ENCODE measurements at places on chromosomes 4 and X. TPM values are rescaled to one million over a fixed set of nuclear protein-coding genes. Genes with fewer than 3 reads are reported as not detected.

DNA sequence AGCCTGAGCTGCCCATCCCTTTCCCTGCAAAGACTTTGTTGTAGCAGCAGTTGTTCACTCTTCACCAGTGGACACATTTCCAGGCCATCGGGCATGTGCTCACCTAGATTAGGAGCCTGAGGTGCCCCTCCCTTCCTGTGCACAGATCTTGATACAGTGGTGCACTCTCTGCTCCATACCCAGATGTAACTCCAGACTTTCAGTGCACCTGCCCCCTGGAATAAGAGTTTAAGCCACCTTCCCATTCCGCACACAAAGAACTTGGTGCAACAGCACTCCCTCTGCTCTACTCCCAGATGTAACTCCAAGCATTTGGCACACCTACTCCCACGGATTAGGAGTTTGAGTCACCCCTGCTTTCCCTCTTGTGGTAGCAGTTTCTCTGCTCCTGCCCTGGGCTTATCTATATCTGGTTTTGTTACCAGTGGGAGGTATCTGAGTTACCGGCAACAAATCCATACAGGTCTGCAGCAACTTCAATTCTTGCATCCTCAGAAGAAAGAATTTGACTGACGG lies 36.0 kb upstream of the PLK4 start:
- H3K36me3 ChIP-seq, result no peaks in the 10 kb centered on the region
- no peak overlapping the region for H3K27ac ChIP-seq
- no peaks in the 10 kb centered on the region for H3K4me1 ChIP-seq

DNA sequence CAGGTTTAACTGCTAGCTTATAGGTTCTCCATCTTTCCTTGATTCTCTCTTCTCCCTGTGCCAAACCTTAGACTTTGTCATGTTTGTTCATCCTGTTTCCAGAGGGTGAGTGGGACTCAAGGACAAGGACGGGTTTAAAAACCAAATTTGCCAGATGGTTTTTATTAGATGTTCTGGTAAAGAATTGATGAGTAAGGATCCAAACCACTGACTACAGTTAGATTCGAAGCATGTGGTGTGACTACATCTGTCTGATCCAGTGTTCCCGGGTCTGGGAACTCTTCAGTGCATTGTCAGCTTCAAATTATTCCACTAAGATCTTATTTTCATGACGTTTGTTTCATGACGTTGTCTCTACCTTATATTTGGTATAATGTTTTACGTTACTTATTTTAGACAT lies 37.5 kb downstream of the MTMR1 start:
- H3K4me1 ChIP-seq, result no peaks in the 10 kb centered on the region
- H3K4me3 ChIP-seq, result no peak overlapping the region
- H3K27me3 ChIP-seq, result no peaks in the 10 kb centered on the region
- DNase-seq, result no peak

DNA sequence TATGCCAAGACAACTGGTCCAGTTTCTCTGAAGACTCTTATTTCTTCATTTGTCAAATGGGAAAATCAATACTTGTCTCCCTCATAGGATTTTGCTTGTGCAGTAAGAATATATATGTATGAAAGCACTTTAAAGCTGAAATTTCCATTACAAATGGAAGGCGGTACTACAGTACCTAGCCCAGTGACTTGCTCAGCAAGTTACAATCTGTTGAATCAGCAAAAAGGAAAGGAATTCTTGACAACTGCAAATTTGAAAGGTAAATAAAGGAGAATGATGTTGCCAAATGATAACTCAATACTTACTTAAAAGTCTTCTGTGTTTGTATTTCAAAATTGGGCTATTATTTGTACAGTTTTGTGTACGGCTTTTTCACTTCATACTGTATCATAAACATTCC lies 71.1 kb downstream of the PKD2 start:
- DNase-seq, result no peak
- no peak overlapping the region for H3K27ac ChIP-seq
- H3K27me3 ChIP-seq, result no peaks in the 10 kb centered on the region

- no peaks in the 10 kb centered on the region for H3K27me3 ChIP-seq
- peaks cover 3% of the 10 kb centered on the region for H3K4me1 ChIP-seq
- DNase-seq, result no peak
- no peak overlapping the region for H3K27ac ChIP-seq
These were observed 125.9 kb upstream of the PJA1 start for GRCh38 chrX:69291116-69291515.

DNA sequence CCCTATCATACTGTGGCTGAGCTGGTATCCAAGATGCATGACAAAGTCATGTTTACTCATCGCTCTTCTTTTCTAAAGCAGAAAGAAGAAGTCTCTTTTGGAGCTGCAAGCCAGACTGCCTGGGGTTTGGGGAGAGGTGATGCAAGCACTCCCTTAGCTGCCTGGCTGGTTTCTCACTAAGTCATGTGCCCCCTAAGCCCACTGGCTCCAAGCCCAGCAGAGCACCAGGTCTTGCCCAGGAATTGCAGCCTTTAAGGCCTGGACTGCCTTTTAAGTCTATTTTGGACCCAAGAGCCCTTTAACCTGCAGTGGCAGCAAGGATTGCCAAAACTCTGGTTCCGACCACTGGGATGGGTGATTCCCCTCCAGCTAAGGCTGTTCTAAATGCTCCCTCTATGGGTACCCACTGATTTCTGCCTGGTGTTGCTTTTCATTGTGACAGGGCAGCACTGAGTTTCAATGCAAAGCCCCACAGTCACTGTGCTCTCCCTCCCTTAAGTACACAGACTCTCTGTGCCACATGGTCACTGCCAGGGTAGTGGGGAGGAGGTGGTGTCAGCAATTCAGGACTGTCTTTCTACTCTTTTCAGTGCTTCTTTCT lies 548.6 kb downstream of the TLL1 start:
- no peak for DNase-seq
- H3K27me3 ChIP-seq, result no peaks in the 10 kb centered on the region
- no peaks in the 10 kb centered on the region for H3K4me1 ChIP-seq
- H3K27ac ChIP-seq, result no peak overlapping the region
- no peak overlapping the region for H3K4me3 ChIP-seq

- DNase-seq, result no peak
- no peaks in the 10 kb centered on the region for H3K4me1 ChIP-seq
- no peaks in the 10 kb centered on the region for H3K27me3 ChIP-seq
These were observed 11.1 kb downstream of the STARD8 start for GRCh38 chrX:68658530-68658929.

DNA sequence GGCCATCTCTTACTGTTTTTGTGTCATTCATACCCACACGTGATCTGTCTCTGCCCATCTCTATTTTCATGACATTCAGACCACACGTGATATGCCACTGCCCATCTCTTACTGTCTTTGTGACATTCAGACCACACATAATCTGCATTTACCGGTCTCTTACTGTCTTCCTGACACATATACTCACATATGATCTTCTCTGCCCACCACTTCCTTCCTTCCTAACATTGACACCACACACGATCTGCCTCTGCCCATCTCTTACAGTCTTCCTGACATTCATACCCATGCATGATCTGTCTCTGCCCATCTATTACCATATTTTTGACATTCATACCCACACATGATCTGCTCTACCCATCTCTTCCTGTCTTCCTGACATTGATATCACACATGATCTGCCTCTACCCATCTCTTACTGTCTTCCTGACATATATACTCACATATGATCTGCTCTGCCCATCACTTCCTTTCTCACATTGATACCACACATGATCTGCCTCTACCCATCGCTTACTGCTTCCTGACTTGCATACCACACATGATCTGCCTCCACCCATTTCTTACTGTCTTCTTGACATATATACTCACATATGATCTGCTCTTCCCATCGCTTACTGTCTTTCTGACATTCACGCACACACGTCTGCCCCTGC lies 36.1 kb downstream of the SCML1 start:
- no peak overlapping the region for H3K4me3 ChIP-seq
- no peaks in the 10 kb centered on the region for H3K4me1 ChIP-seq
- no peaks in the 10 kb centered on the region for H3K27me3 ChIP-seq
- no peak overlapping the region for H3K27ac ChIP-seq
- DNase-seq, result no peak

GRCh38 chr4:100574607-100575006 lies 56.8 kb upstream of the EMCN start:
- H3K4me1 ChIP-seq, result no peaks in the 10 kb centered on the region
- H3K27me3 ChIP-seq, result no peaks in the 10 kb centered on the region
- no peak for DNase-seq
- H3K4me3 ChIP-seq, result no peak overlapping the region
- no peak overlapping the region for H3K27ac ChIP-seq

- H3K4me1 ChIP-seq, result no peaks in the 10 kb centered on the region
- H3K27me3 ChIP-seq, result no peaks in the 10 kb centered on the region
- H3K4me3 ChIP-seq, result no peak overlapping the region
- no peak for DNase-seq
These were observed 392.1 kb upstream of the FRG1 start for GRCh38 chr4:189548484-189549125.

UGT2B11 gene
- not detected for total RNA-seq

LDOC1 gene
- total RNA-seq, result 19.1 TPM

ERCC6L gene
- not detected for total RNA-seq

ATOH1 gene
- total RNA-seq, result not detected

KCND1 gene
- 1.2 TPM for total RNA-seq

MAGIX gene
- total RNA-seq, result 7.1 TPM

CYBB gene
- total RNA-seq, result 225 TPM

NSUN7 gene
- total RNA-seq, result 5.7 TPM

ZFP92 gene
- total RNA-seq, result 3.4 TPM

SLC39A8 gene
- 470 TPM for total RNA-seq

Data from upper lobe of right lung (tissue), 1 donor.